Kidney glomerular epithelial cell (primary cell): ENCODE measurements at places on chromosomes 2 and 18.

DNA sequence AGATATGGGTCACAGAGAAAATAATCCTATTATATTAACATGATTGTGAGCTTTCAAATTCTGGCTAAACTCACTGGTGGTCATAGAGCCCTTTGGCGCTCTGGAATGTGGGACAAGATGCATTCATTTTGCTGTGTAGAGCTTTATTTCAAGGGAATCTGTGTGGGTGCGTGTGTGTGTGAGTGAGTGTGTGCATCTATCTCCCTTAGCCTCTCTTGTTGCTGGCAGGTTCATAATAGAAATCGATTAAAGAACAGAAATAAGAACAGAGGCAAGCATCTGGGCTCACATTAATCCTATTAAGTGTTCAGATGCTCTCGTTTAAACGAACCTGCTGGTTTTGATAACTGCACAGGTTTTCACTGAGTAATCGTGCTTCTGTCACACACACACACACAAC is 155.4 kb upstream of the PID1 start:
- DNase-seq = no peak

GRCh38 chr2:11967946-11968465 is 221.6 kb downstream of the LPIN1 start:
- DNase-seq = no peak

DNA sequence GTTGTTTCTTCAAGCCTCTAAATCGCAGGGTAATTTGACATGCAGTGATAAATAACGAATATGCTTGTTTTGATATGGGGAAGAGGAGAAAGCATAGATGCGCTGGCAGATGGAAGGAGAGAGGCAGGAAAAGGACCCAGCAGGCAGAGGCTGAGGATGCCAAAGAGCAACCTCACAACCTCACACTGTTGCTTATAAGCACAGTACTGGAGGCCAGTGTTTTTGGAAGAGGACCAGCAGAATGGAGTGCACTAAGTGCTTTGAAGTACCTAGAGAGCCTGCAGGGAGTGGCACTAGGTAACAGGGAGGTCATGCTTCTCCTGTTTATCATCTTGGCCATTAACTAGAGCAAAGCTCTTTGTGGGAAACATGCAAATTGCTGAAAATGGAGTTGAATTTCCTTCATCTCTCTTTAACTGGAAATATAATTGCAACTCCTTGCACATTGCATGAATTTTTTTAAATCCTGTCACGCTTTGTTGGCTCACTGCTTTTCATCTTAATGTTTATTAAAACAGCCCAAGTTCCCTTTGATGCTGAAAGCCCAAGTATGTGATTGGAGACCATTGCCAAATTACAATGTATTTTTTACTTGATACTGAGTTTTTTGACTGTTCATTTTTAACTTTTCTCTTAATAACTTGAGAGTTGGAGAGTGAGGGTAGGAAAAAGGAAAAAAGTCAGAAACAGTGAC is 236.4 kb downstream of the LRRTM1 start:
- DNase-seq = no peak

GRCh38 chr2:83461135-83461534 is 997.9 kb downstream of the SUCLG1 start:
- DNase-seq = no peak

DNA sequence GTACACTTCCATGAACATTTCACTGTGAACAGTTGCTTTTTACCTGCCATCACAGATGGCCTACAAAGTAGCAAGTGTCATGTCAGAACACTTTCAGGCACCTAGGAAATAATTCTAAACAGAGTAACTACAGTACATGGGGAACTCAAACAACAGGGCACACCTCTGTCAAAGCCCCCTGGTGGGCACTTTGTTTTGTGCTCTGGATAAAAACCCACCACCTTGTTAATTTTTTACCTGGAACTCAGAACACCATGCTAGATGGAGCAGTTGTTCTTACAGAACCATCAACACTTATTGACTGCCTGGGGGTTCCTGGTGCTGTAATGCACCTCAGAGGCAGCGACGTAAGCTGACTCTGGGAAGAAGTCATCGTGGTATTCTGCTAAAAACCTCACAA is 2.3 kb downstream of the MSL3B start:
- DNase-seq = no peak

DNA sequence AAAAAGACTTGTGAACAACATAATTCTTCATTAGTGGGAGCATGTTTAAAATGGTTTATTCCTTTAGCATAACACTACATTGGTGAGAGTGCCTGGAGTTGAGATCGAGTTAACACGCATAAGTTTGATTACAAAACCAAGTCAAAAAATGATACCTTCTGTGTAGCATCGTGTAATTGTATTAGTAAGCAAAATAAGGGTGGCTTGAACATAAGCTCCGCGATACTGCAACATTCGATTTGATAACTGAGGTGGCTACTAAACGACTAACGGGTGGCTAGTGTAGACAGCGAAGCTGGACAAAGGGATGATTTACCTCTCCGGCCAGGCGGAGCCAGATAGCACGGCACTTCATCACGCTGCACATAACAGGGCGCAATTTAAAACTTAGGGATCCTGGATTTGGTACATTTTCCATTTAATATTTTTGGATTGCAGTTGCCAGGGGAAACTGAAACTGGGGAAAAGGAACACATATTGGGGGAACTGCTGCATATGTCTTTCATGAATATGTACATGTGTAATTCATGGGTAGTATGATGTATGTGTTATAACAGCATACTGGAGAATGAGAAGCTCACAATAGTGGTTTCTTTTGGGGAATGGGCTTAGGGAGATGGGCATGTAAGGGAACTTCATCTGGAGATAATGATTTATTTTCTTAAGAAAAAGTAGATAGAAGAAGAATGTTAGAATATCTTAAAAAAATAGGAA is 36.4 kb upstream of the TOGARAM2 start:
- DNase-seq = no peak

- no peak for DNase-seq
These were observed 9.6 kb upstream of the PELI1 start for GRCh38 chr2:64153811-64154210.

DNA sequence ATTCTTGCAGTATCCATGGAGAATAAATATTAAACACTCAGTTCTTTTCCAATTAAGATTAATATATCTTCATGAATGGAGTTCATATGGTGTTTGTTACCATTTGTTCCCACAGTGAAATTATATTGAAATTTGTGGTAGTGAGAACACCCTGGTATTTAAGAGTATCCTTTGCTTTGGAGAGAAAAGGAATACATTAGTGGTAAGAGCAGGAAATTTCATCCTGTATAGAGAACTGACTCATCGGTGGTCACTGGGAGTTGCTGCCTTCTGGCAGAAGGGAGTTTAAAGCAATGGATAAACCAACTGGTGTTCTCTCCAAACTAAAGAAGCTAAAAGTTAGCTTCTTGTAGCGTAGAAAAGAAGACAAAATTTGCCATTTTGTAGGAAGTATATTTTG is 107.3 kb downstream of the MYO1B start:
- DNase-seq = peak; percentile 39

DNA sequence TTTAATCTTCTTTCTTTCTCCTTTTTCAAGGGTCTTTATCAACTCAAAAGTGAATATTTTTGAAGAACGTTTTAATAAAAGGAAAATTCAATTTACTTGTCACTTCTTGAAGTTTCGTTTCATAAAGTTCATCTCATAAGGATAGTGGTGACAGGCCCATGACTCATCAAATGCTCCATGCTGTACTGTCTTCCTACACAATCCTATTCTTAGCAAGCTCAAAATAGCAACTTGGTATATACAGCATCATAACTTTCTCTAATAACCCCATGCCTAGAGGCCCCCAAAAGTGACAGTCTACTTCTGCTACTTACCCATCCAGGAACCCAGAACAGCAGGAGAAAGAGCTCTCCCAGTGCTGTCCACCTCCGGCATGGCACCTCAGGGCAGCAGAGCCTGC is 7.7 kb downstream of the FBXO15 start:
- DNase-seq = no peak

- DNase-seq = peak; percentile 8
These were observed 71.2 kb upstream of the COL3A1 start for GRCh38 chr2:188902901-188903491.

DNA sequence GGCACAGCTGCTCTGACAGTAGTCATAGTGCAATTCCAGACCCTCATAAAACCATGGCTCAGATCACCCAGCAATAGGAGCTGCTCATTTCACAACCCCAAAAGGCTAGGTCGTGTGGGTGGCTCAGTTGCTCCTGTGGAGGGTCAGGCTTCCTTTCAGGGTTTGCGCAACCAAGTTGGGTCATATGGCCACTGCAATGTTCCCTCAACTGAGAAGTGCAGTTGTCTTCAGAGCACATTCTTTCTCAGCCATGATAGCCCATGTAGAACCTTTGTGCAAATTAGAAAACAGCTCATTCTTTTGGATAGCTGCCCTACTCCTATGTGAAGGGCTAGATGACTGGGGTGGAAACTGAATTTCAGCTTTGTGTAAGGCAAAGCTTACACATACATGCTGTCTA is 3.2 kb downstream of the SERPINB13 start:
- DNase-seq = no peak

DNA sequence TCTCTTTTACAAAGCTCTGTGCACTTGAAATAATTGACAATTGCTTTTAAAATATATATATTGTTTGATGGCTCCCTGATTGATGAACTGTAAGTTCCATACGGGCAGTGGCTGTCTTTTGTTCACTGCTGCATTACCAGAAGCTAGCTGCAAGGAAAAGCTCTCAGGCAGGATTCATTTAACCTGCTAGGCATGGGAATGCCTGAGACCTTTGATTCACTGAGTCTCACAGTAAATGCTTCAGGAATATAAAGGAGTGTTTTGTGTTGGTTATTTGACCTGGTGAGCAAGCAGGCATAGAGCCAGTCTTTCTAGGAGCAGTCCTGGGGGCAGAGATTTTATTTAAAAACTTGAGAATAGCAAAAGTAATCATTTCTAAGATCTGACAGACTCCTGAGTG is 193.2 kb upstream of the ITGA4 start:
- no peak for DNase-seq

GRCh38 chr2:127217470-127218325 is 2.4 kb downstream of the CYP27C1 start:
- no peak for DNase-seq

- DNase-seq = no peak
These were observed 164.1 kb upstream of the CELF4 start for GRCh38 chr18:37729716-37730115.

DNA sequence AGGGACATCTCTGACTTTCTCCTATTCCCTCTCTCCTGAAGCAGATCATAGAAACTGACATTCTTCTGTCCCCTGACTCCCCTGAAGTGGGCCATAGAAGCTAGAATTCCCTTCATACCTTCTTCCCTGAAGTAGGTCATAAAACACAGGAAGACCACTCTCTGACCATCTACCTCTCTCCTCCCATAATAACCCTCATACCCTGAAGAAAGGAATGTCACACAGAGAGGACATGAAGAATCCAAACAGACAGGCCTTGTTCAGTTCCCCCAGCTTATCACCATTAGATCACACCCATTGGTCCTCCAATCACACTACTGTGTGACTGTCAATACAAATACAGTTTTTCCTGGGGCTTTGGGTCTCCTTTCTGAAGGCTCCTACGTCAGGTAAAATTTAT is 347.1 kb downstream of the DLGAP1 start:
- no peak for DNase-seq

- no peak for DNase-seq
These were observed 430.6 kb upstream of the RAB6C start for GRCh38 chr2:129548880-129549279.

DNA sequence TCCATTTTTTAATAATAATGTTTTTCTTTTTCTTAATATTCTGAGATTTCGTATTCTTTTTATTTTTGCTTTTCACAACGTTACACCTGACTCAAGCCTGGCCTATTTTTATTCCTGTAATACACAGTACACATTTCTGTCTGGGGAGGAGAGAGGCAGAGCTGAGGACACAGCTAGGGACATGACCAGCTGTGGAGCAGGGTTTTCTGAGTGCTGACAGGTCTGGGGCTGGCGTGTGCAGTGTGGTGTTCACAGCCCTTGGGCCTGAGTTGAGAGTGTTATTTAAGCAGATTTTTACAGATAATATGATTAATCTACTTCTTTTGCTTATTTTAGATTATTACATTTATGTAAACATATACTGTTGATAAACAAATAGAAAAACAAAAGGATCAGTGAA is 55.9 kb downstream of the ZAP70 start:
- DNase-seq = no peak

DNA sequence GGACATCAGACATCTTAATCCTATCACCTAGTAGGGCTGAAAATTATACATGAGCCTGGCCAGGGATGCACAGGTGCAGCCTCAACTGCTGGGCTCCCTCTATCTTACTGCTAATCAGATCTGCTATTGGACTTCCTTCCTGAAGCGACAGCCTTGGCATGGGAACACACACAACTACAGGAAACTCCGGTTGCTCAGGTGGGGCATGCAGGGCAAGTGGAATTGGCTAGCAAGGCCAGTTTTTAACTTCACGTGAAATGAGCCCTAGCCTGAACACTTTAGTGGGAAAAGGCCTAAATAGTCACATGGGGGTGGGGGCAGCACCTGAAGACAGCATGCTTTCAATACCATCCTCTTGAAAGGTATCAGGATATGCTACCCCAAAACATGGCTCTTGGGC is 147.9 kb upstream of the NCKAP5 start:
- no peak for DNase-seq

- no peak for DNase-seq
These were observed 1.2 kb downstream of the ZNF236 start for GRCh38 chr18:76823587-76824011.

GRCh38 chr2:9345343-9345742 is 78.0 kb downstream of the ITGB1BP1 start:
- no peak for DNase-seq

DNA sequence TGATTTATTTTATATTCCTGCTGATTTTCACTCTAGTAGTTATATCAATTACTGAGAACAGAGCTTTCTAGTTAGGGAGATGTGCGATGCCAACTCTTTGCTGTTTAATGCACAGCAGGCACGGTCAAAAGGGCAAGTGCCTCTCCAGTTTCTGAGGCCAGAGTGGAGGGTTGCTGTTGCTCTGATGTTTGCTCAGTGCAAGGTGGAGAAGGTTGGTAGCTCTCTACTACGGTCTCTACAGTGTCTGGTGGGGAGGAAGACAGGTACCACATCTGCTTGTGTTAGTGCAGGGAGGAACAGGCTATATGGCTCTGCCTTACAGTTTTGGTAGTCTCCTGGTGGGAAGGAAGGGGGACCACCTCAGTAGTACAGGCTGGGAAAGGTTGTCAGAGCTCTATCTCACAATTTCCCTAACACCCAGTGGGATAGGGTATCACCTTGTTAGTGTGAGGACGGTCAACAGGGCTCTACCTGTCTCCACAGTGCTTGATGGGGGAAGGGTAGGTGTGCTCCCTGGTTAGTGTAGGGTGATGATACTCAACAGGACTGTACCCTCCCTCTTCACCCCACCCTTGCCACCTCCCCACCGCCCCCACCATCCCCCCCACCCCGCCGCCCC is 85.9 kb downstream of the FANCL start:
- no peak for DNase-seq

DNA sequence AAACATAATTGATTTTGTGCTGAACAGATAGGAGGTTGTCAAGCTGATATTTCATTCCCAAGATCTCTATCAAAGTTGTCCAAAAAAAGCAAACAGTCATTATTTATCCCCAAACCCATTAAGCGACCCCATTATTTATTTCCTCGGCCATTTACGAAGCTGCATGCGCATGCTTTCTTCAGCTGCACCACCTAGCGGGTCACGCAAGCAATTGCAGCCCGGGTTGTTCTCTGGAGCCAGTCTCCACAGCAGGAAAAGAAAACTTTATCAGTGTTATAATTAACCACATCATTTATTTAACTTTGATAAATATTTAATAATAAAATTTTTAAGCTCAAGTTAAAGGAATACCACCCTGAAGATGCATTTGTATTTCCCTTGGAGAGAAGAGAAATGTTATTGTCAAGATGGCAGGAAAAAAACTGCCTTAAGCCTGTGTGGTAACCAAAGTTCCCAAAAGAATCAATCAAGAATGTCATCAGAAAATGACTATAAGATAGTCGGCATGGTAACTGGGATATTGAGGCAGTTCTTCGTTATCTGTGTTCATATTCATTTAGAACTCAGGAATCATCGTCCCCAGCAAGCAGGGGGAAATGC is 304.7 kb downstream of the FBXO15 start:
- peak; percentile 42 for DNase-seq
